Osteoblast (primary cell): ENCODE measurements at places on chromosomes 12 and 14.

DNA sequence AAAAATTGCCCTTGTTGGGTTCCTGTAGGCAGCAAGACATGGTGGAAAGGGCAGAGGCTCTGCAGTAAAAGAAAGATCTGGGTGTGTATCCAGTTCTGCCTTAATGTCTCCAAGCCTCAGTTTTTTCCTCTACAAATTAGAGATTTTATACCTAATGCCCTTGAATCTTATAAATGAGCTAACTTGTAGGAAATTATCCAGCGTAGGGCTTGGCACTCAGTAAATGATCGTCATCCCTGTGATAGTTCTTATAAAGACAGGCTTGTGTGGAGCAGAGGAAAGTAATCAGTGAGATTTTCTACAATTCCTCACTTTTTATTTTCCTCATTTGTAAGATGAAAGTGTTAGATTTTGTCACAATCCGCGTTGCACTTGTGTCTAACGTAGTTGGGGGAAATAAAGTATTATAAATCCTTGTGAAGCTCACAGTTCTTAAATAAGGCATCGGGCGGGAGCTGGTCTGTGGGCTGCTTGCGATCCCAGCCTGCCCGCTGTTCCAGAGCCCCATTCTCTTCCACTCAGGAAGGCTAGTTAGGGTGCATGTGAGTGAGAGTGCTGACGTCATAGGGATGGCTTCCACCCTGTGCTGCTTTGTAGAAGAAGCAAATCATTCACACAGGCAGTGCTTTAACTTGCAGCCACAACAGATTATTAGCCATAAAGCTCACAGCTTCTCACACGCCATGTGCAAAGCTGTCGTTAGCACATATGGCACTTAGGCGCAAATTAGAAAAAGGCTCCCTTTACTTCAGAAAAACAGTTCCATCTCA is 87.6 kb downstream of the EML1 start:
- no peak overlapping the region for H3K27ac ChIP-seq
- H3K4me1 ChIP-seq, result peaks cover 20% of the 10 kb centered on the region
- no peaks in the 10 kb centered on the region for H3K27me3 ChIP-seq
- H3K4me3 ChIP-seq, result no peak overlapping the region
- no peaks in the 10 kb centered on the region for H3K36me3 ChIP-seq
- DNase-seq, result peak; percentile 18

DNA sequence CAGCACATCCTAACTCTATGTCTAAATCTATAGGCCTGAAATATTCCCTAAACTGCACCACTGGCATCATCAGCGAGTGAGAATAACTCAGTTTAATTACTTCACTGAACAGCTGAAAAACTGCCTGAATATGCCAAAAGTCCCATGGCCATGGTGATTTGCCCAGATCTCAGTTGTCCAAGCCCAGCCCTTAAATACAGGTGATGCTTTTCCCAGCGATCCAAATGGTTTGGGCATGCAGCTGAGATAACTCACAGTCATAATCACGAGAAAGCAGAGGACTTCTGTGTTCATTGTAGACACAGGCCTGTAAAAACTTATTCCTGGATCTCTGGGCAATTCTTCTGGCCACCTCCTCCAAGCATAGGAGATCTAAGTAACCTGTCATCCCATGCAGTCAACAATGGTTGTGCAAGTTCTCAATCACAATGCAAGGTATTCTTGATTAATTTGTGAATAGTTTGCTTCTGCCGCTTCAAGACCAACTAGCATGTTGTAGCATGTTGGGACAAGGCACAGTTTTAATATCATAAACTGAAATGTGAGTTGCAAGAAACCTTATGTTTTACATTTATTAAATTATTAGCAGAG is 40.5 kb downstream of the DUSP6 start:
- DNase-seq, result no peak
- no peak overlapping the region for H3K4me3 ChIP-seq
- H3K27me3 ChIP-seq, result no peaks in the 10 kb centered on the region

DNA sequence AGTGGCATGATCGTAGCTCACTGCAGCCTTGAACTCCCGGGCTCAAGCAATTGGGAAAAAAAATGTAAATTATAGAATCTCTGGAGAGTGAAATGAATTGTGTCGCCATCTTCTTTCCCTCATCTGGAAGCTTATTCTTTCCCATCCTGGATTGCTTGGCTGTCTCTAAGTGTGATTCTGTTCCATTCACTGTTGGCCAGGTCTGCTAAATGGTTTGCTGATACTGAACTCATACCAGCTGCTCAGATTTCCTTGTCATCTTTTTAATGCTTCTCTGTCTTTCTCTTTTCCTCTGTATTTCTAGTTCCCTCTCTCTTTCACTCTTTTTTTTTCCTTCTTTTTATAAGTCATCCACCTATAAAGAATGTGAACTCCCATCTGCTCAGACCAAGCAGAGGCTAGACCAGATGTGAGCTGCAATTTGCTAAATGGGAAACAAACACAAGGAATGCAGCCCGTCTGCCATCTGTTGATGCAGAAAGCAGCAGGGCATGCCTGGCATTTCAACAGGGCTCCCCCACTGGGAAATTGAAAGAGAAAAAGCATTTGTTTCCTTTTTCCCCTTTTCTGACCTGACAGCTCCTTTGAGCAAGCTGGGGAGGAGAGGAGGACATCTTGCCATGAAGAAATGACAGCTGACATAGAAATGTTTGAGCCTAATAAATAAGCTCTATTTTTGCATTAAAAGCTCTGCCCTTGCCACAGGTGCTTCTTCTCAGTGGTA is 1823.6 kb upstream of the FLRT2 start:
- no peak overlapping the region for H3K27ac ChIP-seq
- no peak for DNase-seq
- H3K4me1 ChIP-seq, result no peaks in the 10 kb centered on the region
- no peak overlapping the region for H3K4me3 ChIP-seq
- no peaks in the 10 kb centered on the region for H3K27me3 ChIP-seq

- no peak for DNase-seq
- H3K36me3 ChIP-seq, result no peaks in the 10 kb centered on the region
- H3K4me1 ChIP-seq, result no peaks in the 10 kb centered on the region
- H3K4me3 ChIP-seq, result no peak overlapping the region
- no peak overlapping the region for H3K27ac ChIP-seq
Measured at GRCh38 chr14:33343016-33343415, 404.3 kb downstream of the NPAS3 start.

GRCh38 chr12:42696406-42697149 is 107.0 kb upstream of the PRICKLE1 start:
- H3K4me3 ChIP-seq, result no peak overlapping the region
- no peak overlapping the region for H3K27ac ChIP-seq
- DNase-seq, result no peak
- H3K4me1 ChIP-seq, result peaks cover 5% of the 10 kb centered on the region

- H3K4me1 ChIP-seq, result peaks cover 5% of the 10 kb centered on the region
- H3K4me3 ChIP-seq, result no peak overlapping the region
- no peak for DNase-seq
- H3K36me3 ChIP-seq, result no peaks in the 10 kb centered on the region
- H3K27ac ChIP-seq, result no peak overlapping the region
Measured at GRCh38 chr12:110114528-110114937, 9.6 kb upstream of the IFT81 start.

DNA sequence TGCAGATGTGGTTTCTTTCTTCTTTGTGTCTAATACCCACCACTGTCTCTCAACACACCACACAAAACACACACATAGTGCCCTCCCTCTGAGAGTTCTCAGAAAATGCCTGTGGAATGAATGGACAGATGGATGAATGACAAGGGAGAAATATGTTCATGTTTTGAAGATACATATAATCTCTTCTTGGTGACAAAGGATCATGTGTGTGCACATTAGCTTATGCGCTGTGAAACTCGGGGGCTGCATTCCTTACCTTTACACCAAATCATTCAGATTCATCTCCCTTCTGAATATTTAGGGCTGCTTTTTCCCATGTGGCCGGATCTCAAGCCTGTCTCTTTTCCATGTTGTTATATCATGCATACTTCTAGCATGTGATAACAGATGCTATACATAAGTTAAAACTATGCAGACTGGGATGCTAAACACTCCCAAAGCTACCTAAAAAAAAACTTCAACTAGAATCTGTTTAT is 111.4 kb downstream of the EPS8 start:
- H3K27me3 ChIP-seq, result no peaks in the 10 kb centered on the region
- H3K27ac ChIP-seq, result peak overlapping the region; percentile 38
- peaks cover 16% of the 10 kb centered on the region for H3K4me1 ChIP-seq
- peak; percentile 77 for DNase-seq

GRCh38 chr12:59036347-59036746 is 116.0 kb upstream of the LRIG3 start:
- peaks cover 18% of the 10 kb centered on the region for H3K4me1 ChIP-seq
- H3K4me3 ChIP-seq, result no peak overlapping the region
- no peak for DNase-seq
- no peaks in the 10 kb centered on the region for H3K36me3 ChIP-seq
- H3K27ac ChIP-seq, result no peak overlapping the region

DNA sequence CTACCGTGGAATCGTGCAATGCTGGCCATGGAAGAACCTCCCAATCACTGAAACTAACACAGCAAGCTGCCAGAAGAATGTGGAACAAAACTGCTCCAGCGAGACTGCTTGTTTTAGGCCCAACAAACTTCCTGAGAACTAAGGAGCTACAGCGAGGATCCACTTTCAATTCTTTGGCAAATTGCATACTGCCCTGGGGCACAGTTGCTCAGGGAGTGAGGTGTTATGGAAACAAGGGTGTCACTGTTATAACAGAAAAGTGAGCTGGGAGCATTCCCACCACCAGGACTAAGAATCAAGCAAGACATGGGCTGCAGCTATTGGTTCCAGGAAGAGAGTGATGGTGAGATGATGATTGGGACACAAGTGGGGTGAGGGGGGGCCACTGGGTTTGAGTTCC is 1606.1 kb upstream of the FLRT2 start:
- H3K36me3 ChIP-seq, result no peaks in the 10 kb centered on the region
- H3K27me3 ChIP-seq, result no peaks in the 10 kb centered on the region
- no peak overlapping the region for H3K27ac ChIP-seq
- no peaks in the 10 kb centered on the region for H3K4me1 ChIP-seq

DNA sequence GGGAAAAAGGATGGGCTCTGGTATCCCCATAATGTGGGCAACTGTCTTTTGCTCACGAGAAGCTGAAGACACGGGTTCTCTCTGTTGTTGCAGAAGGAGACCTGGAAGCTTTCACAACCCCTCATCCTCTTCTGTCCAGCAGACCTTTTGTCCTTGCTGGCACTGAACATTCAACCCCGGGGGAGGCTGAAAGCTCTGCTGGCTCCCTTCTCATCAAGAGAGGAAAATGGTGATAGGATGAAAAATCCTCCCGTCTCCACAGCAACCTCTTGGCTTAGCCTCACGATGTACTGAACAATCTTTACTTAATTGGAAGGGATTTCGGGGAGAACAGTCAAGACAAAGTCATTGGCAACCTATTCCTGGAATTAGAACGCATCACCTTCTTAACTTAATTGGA is 39.0 kb downstream of the ELK3 start:
- H3K27ac ChIP-seq, result peak overlapping the region; percentile 97
- peaks cover 13% of the 10 kb centered on the region for H3K36me3 ChIP-seq
- H3K4me1 ChIP-seq, result peaks cover 44% of the 10 kb centered on the region
- H3K27me3 ChIP-seq, result no peaks in the 10 kb centered on the region
- H3K4me3 ChIP-seq, result no peak overlapping the region

DNA sequence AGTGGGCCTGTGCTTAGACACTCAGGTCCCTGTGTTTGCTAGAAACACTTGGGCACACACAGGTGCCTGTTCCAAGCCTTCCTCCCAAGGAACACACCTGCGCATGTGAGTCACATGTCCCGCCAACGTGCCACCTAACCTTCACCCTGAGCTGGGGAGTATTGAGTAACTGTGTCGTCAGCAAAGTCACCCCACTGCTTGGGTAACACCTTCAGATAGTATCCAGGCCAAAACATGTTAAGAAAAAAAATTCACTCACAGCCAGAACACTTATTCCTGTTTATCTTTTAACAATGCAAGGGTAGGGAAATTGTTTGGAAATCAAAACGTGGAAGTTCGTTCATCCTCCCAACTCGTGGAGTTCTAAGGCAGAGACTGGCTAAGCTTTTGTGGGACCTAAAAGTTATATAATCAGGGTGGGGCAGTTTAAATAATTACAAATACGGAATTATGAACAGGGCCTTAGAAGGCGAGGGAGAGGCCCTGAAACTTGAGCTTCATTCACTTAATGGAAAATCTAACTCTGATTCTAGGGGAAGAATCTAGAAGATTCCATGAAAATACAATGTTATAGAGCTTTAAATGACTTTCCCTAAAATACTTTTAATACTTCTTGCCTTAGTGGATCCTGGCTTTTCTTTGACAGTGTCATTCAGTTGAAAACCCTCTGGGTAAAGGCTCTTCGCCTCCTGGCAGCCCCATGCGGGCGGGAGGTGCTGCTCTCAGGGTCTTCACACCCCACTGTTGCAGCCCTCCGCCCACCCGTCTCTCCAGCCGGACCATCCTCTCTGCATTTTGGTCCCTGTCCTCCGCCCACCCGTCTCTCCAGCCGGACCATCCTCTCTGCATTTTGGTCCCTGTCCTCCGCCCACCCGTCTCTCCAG is 30.3 kb upstream of the ADIPOR2 start:
- H3K27ac ChIP-seq, result no peak overlapping the region
- H3K27me3 ChIP-seq, result no peaks in the 10 kb centered on the region
- no peaks in the 10 kb centered on the region for H3K36me3 ChIP-seq
- DNase-seq, result no peak
- H3K4me1 ChIP-seq, result no peaks in the 10 kb centered on the region

DNA sequence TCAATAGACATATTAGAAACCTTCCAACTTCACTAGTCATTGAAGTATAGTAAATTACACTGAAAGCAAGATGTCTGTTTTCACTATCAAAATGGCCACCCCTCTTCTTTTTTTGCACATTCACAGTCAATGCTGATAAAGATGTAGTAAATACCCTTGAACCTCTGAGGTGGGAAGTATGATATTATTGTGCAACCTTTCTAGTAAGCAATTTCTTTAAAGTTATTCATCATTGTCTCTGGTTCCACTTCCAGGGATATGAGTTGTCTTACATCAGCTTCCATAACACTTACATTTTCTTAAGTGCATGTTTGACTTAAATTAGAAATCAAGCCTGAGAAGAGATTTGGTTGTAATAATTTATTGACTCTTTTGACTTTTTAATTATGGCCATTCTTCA is 453.9 kb upstream of the MGAT4C start:
- H3K36me3 ChIP-seq, result no peaks in the 10 kb centered on the region
- no peak overlapping the region for H3K27ac ChIP-seq
- no peak overlapping the region for H3K4me3 ChIP-seq
- H3K4me1 ChIP-seq, result peaks cover 14% of the 10 kb centered on the region

GRCh38 chr14:67263499-67264149 is 22.4 kb downstream of the PALS1 start:
- DNase-seq, result peak; percentile 68
- H3K36me3 ChIP-seq, result no peaks in the 10 kb centered on the region
- no peaks in the 10 kb centered on the region for H3K27me3 ChIP-seq
- no peak overlapping the region for H3K27ac ChIP-seq

DNA sequence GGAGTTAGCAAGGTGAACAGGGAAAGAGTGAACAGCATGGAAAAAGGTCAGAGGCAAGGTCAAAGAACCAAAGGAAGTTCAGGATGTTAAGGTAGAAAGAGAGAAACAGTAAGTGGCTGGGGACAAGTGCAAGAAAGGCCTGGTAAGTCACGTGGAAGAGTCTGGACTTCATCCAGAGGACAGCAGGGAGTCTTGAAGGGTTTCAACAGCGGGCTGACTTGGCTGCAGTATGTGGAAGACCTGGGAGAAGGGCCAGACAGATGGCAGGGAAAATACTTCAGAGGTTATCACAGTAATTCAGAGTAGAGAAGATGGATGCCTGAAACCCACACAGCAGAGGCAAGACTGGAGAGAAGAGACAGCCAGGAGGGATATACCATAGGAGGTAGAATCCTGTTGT is 34.0 kb downstream of the CIT start:
- H3K36me3 ChIP-seq, result no peaks in the 10 kb centered on the region
- DNase-seq, result no peak
- no peak overlapping the region for H3K27ac ChIP-seq
- no peaks in the 10 kb centered on the region for H3K4me1 ChIP-seq
- H3K27me3 ChIP-seq, result no peaks in the 10 kb centered on the region
- no peak overlapping the region for H3K4me3 ChIP-seq
